ENCODE measurements at places on chromosomes 2 and 18. TPM values are rescaled to one million over a fixed set of nuclear protein-coding genes. Genes with fewer than 3 reads are reported as not detected.

The LIPG gene
- total RNA-seq, result 0.16 TPM

The MRPL33 gene
- total RNA-seq, result 68.4 TPM

The SCG2 gene
- total RNA-seq, result not detected

DNA sequence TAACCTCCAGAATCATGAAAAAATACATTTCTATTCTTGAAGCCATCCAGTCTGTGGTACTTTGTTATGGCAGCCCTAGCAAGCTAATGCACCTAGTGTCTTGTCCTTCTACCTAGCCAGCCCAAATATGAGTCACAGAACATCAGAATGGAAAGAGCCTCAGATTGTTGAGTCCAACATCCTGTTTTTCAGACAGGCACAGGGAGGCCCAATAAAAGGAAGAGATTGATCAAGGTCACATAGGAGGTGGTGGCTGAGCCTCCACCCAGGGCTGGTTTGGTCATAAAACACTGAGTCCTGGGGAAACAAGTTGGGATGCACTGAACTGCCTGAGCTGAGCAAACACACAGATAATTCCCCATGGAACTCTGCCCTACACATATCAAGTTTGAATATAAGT lies 195.5 kb downstream of the TTC32 start:
- DNase-seq, result no peak

DNA sequence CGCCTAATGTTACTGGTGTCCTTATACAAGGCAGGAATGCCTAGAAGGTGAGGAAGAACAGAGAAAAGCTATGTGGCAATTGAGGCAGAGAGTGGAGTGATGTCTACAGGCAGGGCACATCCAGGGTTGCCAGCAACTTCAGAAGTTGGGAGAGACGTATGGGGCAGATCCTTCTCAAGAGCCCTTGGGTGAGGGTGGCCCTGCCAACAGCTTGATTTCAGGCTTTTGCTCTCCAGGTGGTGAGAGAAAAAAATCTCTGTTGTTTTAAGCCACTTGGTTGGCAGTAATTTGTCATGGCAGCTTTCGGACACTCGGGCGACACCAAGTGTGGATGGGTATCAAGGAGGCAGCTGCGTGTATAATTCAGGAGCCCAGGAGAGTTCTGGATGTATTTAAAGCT lies 217.4 kb upstream of the SMIM21 start:
- DNase-seq, result no peak

DNA sequence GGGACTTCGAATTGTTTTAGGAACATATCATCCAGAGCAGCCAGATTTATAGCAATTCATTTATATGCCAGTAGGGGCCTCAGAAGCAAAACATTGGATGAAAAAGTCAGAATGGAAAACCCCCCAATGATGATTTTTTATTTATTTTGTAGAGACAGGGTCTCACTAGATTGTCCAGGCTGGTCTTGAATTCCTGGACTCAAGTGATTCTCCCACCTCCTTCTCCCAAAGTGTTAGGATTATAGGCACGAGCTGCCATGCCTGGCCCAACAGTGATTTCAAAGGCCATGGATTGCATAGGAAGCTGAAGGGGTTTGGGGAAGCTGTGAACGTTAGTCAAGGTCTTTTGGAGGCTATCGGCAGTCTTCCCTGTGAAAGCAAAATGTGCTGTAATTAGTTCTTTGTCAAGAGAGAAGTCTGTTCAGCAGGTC lies 21.9 kb upstream of the MCFD2 start:
- DNase-seq, result no peak

GRCh38 chr18:6009756-6010155 lies 114.4 kb upstream of the TMEM200C start:
- no peak for DNase-seq

DNA sequence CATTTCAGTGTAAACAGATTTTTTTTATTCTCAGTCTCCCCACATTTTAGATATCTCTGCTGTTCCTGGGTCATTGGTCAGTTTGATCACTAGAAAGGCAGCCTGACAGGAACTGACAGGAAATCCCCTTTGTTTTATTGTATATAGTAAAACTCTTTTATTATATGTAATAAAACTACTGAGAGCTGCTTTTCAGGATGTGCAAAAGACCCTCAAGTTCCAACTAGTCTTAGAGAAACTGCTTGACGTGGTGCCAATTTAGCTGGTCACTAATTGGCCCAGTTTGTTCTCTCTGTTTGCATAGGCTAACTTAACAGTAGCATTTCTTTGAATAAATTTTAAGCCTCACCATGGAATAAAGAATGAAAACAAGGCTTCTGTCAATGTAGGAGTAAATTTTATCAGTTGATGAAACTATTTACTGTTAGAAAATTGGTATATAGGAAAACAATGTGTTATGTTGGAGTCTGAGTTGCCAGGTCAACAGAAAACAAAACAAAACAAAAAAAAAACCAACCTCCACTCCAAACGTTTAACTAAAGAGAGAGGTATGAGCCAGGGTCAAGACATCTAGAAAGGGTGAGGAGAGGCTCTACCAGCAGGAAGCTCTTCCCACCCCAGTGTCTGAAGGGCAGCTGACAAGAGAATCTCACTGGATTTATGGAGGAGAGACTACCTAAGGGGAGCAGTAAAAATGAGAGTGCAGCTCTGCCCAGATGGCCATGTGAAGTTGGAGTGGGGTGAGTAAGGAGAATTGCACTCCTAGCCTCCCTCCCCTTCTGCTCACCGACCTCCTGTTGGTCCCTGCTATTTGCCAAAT lies 184.6 kb downstream of the ST6GAL2 start:
- DNase-seq, result no peak

DNA sequence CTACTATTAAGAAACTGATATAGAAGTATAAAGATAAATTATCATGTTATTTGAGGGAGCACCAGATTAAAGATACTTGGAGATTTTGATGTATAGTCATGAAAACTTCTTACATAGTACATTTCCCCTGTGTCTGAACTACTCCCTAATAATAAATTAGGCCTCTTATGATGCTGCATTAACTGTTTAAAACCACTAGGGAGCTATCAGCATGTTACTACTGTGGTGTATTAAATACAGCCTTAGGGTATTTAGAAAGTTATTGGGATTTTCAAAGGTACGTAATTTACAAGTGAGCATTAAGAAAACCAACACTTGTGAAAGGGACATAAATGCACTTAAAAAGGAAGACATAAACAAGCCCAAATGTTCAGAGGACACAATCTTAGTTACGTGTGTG lies 714.0 kb downstream of the EPHA4 start:
- no peak for DNase-seq

DNA sequence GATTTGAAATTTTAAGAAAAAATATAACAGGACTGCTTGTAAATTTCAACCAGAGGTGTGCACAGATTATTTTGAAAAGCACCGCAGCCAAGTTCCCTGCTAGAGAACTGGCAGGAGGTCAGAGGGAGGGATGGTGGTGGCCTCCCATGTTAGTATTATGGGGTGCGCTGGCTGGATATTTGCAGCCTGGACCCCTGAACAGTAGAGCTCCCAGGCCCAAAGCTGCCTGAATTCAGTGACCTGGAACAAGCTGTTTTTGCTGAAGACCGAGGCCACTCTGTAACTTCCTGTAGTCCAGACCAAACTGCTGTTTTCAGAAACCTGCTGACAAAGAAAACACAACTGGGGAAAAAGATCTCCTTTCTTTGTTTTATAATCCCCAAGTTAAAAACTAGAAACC lies 314.3 kb downstream of the TNS1 start:
- DNase-seq, result no peak

DNA sequence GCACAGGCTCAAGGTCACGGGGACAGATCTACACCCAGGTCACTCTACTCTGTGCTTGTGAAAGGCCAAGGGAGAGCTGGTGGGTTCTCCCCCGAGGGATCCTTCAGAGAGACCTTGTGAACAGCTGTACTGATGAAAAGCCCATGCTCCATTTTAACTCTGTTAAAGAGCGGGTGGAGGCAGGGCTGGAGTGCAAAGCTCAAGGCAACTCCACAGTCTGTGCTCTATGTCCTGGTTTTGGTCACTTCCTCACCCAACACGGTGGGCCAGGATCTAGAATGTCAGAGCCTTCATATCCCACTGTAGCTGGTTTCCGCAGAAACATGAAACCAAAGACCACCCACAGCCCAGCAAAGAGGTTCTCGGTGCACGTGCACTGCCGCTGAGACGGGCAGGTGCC lies 177.1 kb downstream of the LAMA1 start:
- no peak for DNase-seq

Data from activated T-cell treated with anti-CD3 and anti-CD28 coated beads, Interleukin-2, amount 50 U/mL, for 4 hours (primary cell).